ENCODE measurements at places on chromosomes 5 and 9.

DNA sequence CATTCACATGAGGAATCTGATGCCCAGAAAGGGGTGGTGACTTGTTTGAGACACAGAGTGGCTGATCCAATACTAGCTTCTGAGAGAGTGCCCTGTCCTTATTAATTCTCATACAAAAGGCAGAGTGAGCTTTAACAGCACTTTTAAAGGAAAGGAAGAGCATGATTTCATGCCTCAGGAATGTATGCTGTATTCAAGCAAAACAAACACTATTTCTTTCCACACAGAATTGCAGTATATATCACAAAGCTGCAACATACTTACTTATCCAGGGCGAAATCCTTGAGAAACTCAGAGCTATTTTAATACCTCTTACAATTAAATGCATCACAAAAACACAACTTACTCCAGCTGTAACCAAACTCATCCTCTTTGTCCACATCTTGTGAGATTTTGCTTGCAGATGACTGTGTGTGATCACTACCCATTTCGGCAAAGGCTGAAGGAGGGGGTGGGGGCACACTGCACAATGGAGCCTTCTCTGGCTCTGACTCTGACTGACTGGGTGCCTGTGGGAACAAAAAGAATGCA is 139.8 kb downstream of the MPDZ start:
- no peak for DNase-seq

- DNase-seq = no peak
Observed at GRCh38 chr9:127557466-127557869, 54.6 kb upstream of the STXBP1 start.

DNA sequence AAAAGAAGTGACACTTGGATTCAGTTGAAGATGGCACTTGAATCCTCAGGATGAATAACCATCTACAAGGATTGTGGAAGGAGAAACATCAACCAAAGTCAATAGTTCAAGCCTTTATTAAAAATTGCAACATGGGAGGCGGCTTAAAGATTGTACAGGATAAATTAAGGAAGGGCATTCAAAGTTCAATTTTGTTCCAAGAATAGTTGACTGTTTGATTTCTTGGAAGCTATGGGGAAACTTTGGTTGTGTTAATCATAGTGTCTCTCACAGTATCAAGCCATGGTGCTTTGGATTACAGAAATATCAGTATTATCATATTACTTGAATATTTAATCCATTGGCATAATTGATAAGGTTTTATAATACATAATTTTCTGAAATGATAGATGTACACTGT is 1844.3 kb downstream of the MAT2B start:
- no peak for DNase-seq

DNA sequence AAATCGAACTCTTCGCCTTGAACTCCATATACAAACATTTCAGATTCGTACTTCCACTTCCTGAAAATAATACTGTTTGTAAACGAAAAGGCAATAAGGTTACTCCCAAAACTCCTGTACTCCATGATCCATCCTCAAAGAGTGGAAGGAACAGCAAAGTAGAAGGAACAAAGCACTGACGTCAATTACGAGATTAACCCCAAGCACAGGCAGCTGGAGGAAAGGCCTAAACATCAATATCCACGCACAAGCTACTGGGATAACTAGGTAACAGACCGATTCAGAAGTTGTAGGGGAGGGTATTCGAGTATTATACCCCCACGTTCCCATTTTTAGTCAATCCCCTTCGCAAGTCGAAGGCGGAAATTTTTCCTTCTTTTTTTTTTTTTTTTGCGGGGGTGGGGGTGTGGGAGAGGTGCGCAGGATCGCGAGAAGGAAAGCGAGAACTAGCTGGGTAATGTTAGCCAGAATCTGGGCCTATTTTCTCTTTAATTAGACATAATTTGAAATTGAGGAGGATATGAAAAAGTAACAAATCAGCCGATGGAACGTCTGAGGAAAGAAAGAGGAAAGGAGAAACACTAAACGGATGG is 909 bp downstream of the AFF4 start:
- DNase-seq = no peak

- no peak for DNase-seq
Observed at GRCh38 chr9:26231391-26231790, 553.1 kb upstream of the TUSC1 start.

DNA sequence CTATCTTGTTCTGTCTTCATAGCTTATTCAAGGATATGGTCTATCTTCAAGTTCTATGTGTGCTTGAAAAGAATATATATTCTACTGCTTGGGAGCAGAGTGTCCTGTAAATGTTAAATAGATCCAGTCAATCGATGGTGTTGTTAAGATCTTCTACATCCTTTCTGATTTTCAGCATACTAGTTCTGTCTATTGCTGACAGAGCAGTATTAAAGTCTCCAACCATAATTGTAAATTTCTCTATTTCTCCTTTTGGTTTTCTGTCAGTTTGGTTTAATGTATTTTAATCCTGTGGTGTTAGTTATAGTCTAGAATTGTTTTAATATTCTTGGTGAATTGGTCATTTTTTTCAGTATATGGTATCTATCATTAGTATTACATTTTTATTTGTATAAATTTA is 124.0 kb upstream of the COX7C start:
- no peak for DNase-seq

- no peak for DNase-seq
Observed at GRCh38 chr9:5884191-5884590, 6.5 kb upstream of the MLANA start.

- DNase-seq = no peak
Observed at GRCh38 chr9:92616655-92617111, 53.2 kb downstream of the IPPK start.

GRCh38 chr9:115155037-115155436 is 37.1 kb upstream of the TNC start:
- no peak for DNase-seq

- no peak for DNase-seq
Observed at GRCh38 chr9:135587658-135588057, 26.1 kb downstream of the PAEP start.

- DNase-seq = no peak
Observed at GRCh38 chr5:137352095-137352494, 147.0 kb downstream of the SPOCK1 start.

GRCh38 chr9:20683351-20684034 is 566 bp upstream of the FOCAD start:
- DNase-seq = peak; percentile 52

DNA sequence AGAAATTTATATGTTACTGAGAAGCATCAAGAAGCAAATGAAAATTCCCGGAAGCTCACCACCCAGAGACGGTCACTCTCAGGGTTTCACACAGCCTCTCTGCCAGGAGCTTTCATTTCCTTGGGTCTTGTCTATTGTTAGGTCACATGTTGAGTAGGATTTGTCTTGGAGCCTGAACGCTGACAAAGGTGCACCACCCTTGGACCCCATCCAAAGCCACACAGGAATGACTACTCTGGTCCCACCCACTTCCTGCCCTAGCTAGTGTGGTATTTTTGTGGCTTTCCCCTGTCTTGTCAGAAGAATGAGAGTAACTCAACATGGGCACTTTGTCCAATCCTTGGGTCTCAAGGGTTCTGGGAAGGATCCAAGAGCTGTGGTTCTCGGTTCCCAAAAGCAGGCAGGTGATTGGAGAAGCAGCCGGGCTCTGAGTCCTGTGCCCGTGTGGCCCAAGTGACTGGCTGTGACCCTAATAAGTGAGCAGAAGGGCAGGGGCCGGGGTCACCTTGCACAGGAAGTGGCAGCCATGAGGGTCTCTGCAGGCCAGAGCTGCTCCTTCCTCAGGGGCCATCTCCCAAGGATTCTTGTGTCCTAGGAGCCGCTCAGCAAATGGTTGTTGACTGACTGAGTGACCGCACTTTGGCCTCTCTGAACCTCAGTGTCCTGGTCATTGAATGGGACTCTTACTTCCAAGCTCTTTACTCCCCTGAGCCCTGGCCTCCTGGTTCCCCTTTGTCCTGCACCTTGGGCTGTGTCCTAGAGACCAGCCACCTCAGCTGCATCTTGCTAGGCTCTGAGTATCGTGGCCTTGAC is 6.9 kb downstream of the FGD3 start:
- DNase-seq = peak; percentile 83

- DNase-seq = no peak
Observed at GRCh38 chr5:109407913-109408312, 1.9 kb downstream of the PJA2 start.

GRCh38 chr5:14035859-14036503 is 91.5 kb upstream of the DNAH5 start:
- DNase-seq = no peak

DNA sequence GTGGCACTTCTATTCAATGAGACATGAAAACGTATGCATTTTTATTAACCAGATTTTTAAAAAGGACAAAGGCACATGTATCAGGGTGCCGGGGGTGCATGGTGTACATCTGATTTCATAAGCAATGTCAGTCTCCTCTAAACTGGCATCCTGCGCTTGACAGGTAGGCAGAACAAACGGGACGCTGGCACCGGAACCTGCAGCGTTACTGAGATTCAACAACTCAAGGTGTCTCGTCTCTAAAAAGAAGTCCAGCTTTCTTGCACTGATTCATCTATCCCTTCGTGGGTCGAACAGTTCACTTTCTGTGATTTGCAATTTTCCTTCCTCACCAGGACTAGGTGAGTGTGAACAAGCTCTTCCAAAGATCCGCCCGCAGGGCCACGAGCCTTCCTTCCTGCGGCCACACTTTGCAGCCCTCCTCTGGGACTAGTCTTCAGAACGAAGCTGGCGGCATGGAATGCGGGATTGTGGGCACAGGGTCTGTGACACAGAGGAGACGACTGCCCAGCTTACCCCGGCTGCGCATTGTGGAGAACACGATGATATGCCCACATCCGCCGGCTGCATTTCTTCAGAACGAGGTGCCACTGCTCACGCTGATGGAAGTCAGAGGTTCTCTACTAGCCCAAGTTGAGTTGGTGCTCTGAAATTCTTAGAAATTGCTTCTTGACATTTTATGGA is 7.2 kb downstream of the SLC6A3 start:
- DNase-seq = no peak

DNA sequence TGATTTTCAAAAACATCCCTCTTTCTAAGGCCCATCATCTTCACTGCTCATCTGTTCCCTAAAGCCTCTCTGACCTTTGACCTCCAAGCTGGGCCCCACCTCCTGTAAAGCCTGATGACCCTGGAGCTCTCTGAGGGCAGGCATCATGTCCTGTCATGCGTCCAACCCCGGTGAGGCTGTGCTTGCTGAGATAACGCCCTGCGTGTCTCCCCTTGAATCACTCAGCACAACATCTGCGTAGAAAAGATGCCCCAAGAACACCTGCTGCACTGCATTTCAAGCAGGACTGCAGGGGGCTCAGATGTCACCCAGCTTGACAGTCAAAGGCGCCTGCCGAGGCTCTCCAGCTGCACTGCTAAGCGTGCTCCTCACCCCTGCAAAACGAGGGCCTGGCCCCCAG is 78.0 kb downstream of the OTULIN start:
- no peak for DNase-seq

DNA sequence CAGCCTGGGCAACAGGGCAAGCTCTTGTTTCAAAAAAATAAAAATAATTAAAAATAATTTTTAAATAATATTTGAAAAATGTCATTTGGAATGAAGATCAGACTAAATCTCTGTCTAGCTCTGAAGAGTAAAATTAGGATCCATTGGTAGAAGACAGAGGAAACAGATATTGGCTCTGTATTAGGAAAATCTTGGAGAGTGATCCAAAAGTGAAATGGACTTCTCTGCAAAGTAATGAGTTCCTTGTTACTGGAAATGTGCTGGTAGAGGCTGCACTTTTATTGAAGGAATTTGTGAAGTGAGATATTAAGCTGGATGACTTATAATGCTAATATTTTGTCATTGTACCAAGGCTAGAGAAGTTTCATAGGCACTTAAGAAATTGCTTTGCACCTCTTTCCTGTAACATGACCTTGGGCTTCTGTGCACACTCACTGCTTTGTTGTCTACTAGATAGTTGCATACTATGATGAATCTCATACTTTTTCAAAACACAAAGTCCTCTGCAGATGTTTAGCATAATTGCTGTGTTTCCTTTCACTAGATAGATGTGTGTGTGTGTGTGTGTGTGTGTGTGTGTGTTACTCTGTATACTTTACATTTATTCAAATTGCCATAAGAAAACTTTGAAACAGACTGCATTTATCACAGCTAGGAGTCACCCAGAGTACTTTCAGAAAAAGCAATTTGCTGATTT is 13.1 kb downstream of the THBS4 start:
- DNase-seq = no peak

GRCh38 chr9:10265153-10265631 is 347.6 kb downstream of the PTPRD start:
- no peak for DNase-seq

GRCh38 chr9:126986506-126986951 is 71.9 kb downstream of the RALGPS1 start:
- DNase-seq = peak; percentile 40

DNA sequence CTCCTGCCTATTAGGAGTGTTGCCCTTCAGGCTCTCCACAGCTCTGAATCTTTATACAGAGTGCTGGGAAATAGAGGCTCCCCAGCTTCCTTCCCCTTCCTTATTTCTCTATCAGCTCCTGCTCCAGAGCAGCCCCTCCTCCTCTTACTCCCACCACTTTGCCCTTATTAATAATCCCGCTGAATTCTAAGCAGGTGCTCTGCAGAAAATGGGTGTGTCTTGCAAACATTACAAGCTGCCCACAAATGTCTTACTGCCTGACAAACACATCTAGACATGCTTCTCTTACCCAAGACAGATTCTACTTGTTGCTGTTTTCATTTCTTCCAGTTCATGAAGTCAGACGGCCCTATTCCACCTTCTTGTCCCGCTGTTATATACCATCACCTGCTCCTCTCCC is 6.4 kb downstream of the PHF24 start:
- DNase-seq = no peak

DNA sequence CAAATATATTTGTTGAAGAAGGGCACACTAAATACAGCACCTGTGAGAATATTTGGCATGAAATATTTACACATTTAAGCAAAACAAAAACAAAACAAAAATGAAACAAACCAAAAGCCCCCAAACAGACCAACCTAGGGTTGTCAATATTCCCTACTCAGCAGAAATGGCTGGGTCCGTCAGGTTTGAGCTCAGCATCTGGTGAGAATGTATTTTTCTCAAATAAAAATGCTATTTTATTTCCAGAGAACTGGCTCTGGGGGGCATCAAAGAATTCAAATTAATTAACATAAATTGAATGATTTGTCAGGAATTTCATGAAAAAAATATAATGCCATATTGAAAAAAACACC is 142.8 kb upstream of the COL5A1 start:
- no peak for DNase-seq

- no peak for DNase-seq
Observed at GRCh38 chr9:8515748-8516147, 716.2 kb upstream of the DMAC1 start.

GRCh38 chr5:41954286-41954685 is 29.2 kb downstream of the FBXO4 start:
- DNase-seq = no peak

- DNase-seq = no peak
Observed at GRCh38 chr5:154686490-154686889, 68.7 kb upstream of the LARP1 start.

DNA sequence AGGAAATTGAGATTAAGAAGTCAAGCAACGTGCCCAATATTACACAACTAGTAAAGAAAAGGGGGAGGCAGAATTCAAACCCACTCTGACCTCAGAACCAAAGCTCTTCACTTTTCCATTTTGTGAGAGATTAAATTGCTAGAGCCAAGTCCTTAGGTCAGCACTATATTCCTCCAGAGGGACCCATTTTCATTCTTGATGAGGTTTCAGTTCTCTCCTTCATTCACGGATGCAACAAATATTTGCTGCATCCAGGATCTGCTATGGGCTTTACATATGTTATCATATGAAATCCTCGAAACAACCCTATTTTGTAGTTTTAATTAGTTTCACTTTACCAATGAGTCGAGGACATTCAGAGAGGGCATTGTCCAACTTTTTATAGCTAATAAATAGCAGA is 239.2 kb downstream of the EFNA5 start:
- DNase-seq = no peak

All from stimulated activated CD8-positive, alpha-beta memory T cell treated with anti-CD3 and anti-CD28 coated beads, Interleukin-4, amount 100 ng/mL, for 48 hours (primary cell).